Caco-2 (cell line): ENCODE measurements at places on chromosomes 16 and 17. TPM values are rescaled to one million over a fixed set of nuclear protein-coding genes. Genes with fewer than 3 reads are reported as not detected.

The MYH3 gene
- 2.4 and 2.7 TPM in 2 replicates for total RNA-seq

The CSNK2A2 gene
- total RNA-seq: 165 and 181 TPM in 2 replicates

The DNAI2 gene
- not detected in 2 replicates for total RNA-seq

The PIGQ gene
- 45.3 and 45.8 TPM in 2 replicates for total RNA-seq

The CASKIN1 gene
- total RNA-seq: 6.6 and 10.8 TPM in 2 replicates

The DCUN1D3 gene
- total RNA-seq: 16.4 and 19.2 TPM in 2 replicates

The SMIM36 gene
- total RNA-seq: not detected in 2 replicates

The MMP28 gene
- total RNA-seq: not detected in 2 replicates

The WNT9B gene
- total RNA-seq: not detected in 2 replicates

The EVPLL gene
- not detected in 2 replicates for total RNA-seq
